ENCODE measurements at places on chromosomes 16 and 17. TPM values are rescaled to one million over a fixed set of nuclear protein-coding genes. Genes with fewer than 3 reads are reported as not detected.

- DNase-seq: no peak
Observed at GRCh38 chr16:9521749-9522370, 430.4 kb downstream of the HAPSTR1 start.

SEZ6L2 gene
- not detected for polyA plus RNA-seq

GRCh38 chr17:63537001-63537400 is 13.3 kb upstream of the DCAF7 start:
- DNase-seq: no peak

NPTX1 gene
- 0.13 TPM for polyA plus RNA-seq

DNA sequence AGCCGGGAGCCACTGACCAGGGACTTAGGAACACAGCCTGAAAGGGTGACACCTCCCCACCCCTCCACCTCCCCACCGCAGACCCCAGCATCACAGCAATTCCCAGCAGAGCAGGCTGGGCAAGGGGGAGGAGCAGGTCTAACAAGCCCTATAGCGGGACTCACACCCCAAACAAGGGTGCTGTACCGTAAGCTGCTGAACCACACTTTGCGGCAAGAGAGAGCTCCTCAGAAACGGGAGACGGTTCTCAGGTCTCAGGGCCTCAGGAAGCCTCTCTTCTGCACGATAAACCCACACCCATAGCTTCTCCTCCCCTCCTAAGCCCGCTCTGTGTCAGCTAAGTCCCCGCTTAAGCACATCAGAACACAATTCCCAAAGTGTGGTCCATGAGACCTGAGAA is 11.7 kb upstream of the COTL1 start:
- no peak for DNase-seq

DNA sequence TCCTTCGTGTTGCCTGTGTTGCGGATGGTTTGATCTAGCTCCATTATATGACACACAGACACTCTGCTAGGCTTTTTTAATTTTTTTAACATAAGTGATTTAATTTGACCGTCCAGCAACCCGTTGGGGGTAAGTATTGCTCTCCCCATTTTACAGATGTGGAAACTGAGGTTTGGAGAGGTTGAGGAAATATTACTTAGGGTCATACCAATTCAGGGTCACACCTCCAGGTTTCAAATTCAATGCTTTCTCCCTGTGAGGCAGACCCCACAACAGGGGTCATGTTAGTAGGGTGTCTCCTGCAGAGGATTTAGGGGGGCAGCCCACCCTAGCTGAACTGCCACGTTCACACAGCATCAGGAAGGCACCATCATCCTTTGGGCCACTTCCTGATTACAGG is 179.4 kb downstream of the COPRS start:
- no peak for DNase-seq

Data from immature natural killer cell (primary cell).